Vagina (tissue), 2 donors: ENCODE measurements at places on chromosomes 4 and X.

DNA sequence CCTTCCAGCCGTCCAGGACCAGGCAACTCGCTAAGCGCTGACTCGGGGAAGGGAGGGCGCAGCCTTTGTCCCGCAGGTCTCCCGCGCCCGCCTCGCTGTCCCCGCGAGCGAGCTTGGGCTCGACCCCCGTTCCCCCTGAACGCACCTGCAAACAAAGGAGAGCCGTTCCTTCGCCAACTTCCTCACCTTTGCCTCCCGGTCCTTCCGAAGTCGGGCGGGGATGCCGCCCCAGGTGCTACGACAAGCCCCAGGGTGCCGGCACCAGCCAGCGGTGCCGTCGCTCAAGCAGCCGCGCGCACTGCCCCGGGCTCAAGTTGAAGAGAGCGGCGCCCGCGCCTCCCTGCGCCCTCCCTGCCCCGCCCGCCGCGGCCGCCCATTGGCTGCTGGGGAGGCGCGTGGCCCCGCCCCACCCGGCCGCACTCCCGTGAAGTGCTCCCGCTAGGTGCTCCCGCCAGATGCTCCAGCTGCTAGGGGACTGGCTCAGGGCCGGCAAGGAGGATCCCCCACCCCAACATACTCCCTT is 107.1 kb downstream of the NSUN7 start:
- no peak for DNase-seq

DNA sequence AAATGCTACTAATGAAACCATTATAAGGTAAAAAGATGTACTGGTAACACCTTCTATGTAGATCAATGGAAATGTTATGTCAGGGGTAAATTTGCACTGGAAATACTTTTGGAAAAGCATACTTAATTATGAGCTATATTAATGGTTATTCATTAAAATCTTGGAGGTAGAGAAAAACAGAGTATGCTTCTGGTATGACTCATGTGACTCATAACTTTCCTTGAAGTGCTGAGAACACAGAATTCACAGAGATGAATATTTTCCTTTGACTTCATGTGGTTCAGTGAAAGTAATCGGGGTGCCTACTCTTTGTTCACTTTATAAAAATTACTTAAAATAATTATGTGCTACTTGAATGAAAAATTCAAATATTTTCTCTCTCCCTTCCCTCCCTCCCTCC is 254.2 kb downstream of the KCTD8 start:
- DNase-seq: no peak

DNA sequence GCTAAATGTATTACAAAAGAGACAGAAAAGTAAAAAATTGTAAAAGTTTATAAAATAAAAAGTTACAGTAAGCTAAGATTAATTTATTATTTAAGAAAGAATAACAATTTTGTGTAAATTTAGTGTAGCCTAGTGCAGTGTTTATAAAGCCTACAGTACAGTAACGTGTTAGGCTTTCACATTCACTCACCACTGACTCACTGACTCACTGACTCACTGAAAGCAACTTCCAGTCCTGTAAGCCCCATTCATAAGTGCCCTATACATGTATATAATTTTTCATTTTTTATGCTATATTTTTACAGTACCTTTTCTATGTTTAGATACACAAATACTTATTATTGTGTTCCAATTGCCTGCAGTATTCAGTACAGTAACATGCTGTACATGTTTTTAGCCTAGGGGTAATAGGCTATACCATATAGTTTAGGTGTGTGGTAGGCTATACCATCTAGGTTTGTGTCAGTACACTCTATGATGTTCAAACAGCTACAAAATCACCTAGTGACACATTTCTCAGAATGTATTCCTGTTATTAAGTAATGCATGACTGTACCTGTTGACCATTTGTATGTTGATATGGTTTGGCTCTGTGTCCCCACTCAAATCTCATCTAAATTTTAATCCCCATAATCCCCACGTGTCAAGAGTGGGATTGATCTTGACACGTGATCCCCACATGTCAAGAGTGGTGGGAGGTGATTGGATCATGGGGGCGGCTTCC is 57.9 kb downstream of the CFAP299 start:
- DNase-seq: no peak

GRCh38 chrX:53088136-53088974 is 5.6 kb upstream of the KANTR start:
- no peak for DNase-seq

GRCh38 chr4:78601013-78601412 is 49.4 kb downstream of the ANXA3 start:
- no peak for DNase-seq

GRCh38 chr4:86608757-86609375 is 14.8 kb downstream of the PTPN13 start:
- no peak for DNase-seq

DNA sequence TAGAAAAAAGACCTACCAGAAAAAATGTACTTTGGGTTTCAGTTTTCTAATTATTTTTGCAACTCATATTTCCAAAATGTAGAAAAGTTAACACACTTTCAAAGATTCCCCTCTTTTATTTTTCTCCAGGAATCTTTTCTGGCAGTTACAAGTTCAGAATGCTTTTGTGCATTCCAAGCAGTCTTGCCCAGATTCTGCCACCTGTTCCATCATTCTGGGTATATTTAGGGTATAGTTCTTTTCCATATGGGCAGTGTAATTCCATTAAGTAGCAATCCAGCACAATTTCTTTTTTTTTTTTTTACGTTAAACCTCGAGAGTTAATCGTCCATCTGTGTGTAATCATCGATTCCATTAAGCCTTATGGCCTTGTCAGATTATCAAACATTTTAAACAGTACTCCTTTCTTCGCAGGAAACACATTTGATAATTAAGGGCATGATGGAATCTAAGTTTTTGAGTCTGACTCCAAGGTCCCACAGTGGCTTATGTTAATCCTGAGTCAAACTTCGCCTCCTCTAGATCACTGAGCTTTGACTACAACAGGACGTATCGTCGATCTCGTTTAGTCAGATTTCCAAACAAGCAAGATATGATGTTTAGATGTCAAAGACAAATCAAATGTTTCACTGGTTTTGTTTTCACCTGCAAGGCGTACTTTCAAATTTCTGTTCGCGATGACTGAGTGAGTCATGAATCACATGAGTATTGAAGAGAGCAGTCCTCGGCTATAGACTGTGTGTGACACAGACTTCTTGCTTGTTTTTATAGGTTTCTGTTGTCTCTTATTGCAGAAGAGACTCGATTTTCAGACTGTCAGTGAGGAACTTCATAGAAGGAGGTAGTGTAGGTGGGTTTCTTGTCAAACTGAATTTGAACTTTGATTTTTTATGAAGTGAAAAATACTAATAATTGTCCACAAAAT is 118.9 kb upstream of the GK2 start:
- DNase-seq: no peak

DNA sequence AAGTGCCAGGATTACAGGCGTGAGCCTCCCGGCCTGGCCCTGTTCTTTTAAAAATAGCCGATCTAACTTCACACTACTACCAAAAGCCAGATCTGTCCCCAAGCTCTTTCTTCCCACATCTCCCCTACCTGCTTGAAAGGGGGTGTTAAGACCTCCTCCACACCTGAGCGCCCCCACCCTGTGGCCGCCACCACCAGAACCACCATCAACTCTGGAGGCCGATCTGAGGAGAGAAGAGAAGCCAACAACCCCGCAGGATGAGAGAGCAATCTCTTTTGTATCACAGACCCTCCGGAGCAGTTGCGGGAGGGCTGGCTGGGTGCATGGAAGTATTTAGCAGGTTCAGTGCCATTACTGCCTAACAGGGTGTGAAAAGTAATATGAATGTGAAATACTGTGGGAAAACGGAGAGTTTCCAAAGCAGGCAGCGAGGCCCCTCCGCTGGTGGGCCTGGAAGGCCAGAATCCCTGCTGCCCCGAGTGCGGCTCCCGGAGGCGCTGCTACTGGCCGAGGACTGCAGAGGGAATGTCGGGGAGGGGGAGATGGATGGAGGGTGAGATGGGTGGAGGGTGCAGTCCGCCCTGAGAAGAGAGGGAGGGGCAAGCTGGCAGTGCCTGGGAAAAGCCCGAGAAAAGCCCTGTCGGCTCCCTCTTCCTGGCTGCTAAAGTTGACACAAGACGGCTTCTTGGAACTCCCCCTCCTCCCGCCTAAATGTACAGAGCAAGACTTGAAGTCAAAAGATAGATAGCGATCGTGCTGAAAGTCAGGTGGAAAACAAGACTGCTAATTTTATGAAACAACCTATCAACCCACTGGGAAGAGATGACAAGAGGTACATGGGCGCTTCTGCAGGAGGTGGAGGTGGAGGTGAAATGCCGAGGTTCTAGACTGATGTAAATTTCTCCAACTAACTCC is 22.3 kb downstream of the HAND2 start:
- peak; percentile 69 for DNase-seq

DNA sequence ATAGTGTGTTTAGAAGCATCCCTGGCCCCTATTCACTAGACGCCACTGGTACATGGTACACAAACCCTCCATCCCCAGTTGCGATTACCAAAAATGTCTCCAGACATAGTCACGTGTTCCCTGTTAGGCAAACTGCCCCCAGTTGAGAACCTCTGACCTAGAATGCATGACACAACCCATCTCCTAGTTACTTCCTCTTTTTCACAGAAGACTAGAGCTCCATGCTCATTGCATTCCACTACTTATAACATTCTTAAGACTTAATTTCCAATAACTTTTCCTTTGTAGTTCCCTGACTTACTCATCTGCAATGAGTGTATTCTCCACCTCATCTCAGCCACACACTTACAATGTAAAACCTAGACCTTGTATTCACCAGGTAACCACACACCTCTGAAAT is 68.6 kb downstream of the PRSS12 start:
- DNase-seq: no peak

DNA sequence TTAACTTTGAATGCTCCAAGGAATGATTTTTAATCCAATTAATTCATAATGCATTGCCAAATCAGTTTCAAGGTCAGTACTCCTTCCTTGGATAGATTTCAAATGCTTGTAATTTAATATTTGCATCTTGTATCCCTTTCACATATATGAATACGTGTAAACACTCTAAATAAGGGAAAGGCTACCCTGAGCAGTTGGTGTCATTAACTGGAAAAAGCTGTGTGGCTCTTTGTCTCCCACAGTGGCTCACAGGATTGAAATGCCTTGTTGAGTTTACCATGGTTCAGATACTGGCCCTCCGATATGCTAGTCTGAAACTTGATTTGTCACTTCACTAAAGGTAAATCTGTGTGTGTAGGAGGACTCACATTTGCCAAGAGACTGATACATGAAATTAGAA is 16.7 kb upstream of the ACOT9 start:
- DNase-seq: no peak

DNA sequence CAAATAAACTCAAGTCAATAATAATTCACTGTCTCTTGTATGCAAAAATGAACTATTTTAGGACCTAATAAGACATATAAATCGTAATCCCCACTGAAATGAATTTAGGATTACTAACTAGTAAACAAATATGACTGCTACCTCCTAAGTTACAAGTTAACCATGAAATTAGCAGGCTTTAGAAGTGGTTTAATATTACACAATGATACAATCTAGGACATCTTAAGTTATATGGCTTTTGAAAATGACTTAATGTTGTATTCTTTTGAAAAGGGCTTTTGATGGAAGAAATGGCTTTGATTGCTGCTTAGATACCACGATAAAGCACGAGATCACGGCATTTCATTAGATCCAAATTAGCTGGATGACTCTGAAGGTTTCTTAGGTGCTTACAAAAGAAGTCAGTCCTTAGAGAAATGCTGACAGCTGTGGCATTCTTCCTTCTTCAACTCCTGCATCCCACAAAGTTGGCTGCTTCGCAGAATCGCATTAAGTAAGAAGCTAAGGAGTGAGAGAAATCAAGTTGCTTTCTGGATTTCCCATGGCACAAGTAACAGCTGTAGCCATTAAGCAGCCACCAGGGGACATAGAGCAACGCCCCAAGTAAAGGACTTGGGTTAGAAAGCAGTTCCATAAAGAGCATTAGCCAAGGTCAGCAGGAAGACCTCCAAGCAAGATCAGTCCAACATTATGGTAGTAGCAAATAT is 6.9 kb downstream of the SLC10A7 start:
- DNase-seq: no peak

- no peak for DNase-seq
Observed at GRCh38 chr4:153346031-153346430, 1.5 kb downstream of the MND1 start.

GRCh38 chr4:171715973-171716372 is 97.2 kb upstream of the GALNTL6 start:
- no peak for DNase-seq

- no peak for DNase-seq
Observed at GRCh38 chr4:153472122-153473037, 6.2 kb downstream of the TMEM131L start.

DNA sequence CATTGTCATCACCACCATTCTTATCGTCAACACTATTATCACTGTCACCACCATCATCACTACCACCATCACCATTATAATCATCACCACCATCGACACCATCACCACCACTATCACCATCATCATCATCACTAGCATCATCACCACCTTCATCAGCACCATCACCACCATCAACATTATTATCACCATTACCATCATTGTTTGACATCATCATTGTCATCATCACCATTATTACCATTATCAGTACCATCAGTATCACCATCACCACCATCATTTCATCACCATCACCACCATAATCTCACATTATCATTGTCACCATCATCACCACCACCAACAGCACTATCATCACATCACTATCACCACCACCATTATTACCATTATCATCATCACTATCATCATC is 47.5 kb upstream of the NKX1-1 start:
- DNase-seq: no peak

- no peak for DNase-seq
Observed at GRCh38 chr4:164945146-164945545, 32.3 kb downstream of the TRIM61 start.

GRCh38 chr4:39346856-39347519 is 19.2 kb downstream of the RFC1 start:
- no peak for DNase-seq

GRCh38 chr4:38856046-38856445 is 571 bp downstream of the TLR6 start:
- DNase-seq: no peak

GRCh38 chr4:172143605-172144314 is 330.6 kb downstream of the GALNTL6 start:
- DNase-seq: no peak

- DNase-seq: no peak
Observed at GRCh38 chr4:42296196-42296595, 101.1 kb upstream of the SHISA3 start.

GRCh38 chr4:45241976-45242375 is 515.6 kb upstream of the GNPDA2 start:
- no peak for DNase-seq

- no peak for DNase-seq
Observed at GRCh38 chrX:154352466-154352865, 22.0 kb downstream of the FLNA start.

DNA sequence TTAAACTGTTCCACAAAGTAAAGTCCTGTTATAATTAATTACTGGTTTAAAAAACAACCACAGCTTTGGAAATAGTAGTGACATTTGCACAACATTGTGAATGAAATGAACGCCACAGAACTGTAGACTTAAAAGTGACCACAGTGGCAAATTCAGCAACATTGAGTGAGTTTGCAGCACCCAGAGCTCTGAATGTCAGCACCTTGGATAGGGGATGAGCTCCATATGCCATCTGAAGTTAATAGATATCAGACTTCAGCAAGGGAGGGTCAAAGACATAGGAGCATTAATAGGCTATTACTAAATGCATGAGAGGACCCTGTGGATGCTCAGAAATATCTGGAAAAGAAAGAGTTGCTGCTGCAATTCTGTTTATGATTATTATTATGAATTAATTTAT is 55.3 kb upstream of the KCNIP4 start:
- no peak for DNase-seq

- no peak for DNase-seq
Observed at GRCh38 chrX:40021647-40022046, 76.1 kb downstream of the BCOR start.

GRCh38 chr4:85939595-85939994 is 420.3 kb downstream of the MAPK10 start:
- DNase-seq: no peak
